Amniotic stem cell (primary cell): ENCODE measurements at places on chromosomes 1 and 21.

DNA sequence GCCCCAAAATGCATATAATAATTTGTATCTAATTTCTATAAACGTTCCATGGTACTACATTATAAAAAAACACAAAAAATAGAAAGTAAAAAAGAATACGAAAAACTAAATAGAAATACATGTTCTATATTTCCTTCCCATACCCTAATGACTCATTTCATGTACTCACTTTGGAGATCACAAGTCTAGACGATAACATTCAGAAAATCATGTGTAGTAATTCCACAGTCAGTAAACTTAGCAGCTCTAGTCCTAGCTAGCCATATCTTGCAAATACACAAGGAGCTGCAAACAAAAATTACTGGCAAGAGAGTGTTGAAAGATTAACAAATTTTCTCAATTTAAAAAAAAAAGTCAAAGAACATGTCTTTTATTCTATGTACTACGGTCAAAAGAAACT lies 1.4 kb downstream of the GOLPH3L start:
- no peak for DNase-seq

DNA sequence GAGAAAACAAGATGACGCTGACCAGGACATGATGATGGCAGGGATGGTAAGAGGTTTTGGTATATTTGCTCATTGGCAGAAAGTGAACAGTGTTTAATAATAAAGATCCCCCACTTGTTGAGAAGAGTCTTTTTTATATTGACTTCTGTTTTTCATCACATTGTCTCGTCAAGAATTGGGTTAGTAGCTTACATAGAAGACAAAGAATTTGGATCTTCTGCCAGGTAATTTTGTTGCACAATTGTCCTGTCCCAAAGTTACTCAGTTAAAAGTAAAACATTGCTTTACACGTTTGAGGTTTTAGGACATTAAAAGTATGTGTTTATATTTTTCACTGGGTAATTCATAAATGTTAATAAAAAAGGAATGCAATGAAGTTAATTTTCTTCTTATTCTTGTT lies 48.3 kb upstream of the LAMC2 start:
- DNase-seq, result no peak

DNA sequence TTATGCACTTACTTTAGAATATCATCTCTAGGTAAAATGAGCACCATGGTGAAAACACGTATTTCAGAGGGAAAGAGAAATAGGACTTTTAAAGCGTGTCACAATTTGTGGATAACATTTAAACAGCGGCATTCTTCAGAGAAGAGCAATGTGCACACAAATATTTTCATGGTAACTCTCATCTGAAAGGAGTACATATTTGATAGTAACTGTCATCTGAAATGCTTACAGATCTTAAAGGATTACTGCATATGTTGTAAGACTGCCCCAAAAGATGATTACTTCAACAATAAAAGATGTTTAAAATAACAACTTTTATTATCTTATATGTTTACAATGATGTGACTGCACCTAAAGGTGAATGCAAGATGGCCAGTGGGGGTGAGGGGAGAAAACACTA lies 408.8 kb downstream of the PLA2G4A start:
- no peak for DNase-seq

DNA sequence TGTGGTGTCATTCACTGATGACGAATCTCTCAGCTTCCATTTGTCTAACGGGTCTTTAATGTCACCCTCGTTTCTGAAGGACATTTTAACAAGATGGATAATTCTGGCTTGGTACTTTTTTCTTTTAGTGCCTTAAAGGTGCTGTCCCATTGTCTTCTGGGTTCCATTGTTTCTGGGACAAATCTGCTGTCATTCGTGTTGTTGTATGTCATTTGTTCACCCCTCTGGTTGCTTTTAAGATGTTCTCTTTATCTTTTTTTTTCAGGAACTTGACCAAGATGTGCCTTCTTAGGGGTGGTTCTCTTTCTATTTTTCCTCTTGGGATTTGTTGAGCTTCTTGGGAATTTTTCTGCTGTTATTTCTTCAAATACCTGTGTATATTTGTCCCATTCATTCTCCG lies 14.0 kb upstream of the MMEL1 start:
- DNase-seq, result no peak
